ENCODE measurements at places on chromosomes 12 and 14. TPM values are rescaled to one million over a fixed set of nuclear protein-coding genes. Genes with fewer than 3 reads are reported as not detected.

Gene SLC8A3
- total RNA-seq: 0.22 TPM

Gene SYCP3
- total RNA-seq: 0.39 TPM

DNA sequence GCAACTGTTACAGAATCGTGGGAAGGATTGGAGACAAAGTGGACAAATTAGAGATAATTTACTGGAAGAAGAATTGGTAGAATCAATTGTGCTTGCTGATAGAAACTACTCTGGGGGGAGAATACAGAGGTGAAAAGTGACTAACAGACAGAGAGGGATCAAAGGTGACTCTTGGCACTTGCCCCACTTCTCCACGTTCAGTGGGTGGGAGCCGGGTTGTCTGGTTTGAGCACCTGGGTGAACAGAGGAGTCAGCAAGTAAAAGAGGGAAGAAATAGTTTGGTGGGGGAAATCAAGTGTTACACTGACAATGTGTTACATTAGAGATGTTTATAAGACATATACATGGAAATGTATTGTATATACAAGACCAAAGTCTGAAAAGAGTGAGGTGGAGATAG lies 69.1 kb downstream of the PPP2R5E start:
- no peak for DNase-seq
- H3K4me1 ChIP-seq: peaks cover 26% of the 10 kb centered on the region
- H3K4me3 ChIP-seq: no peak overlapping the region
- H3K27ac ChIP-seq: no peak overlapping the region
- H3K36me3 ChIP-seq: no peaks in the 10 kb centered on the region

Gene WASHC3
- 49.6 TPM for total RNA-seq

Gene EPYC
- not detected for total RNA-seq

- H3K4me3 ChIP-seq: no peak overlapping the region
- no peaks in the 10 kb centered on the region for H3K36me3 ChIP-seq
- no peak overlapping the region for H3K27ac ChIP-seq
- H3K27me3 ChIP-seq: no peaks in the 10 kb centered on the region
- DNase-seq: no peak
Observed at GRCh38 chr12:124413401-124413800, 118.5 kb downstream of the RFLNA start.

- H3K4me1 ChIP-seq: no peaks in the 10 kb centered on the region
- DNase-seq: no peak
- H3K27me3 ChIP-seq: no peaks in the 10 kb centered on the region
- no peak overlapping the region for H3K27ac ChIP-seq
Observed at GRCh38 chr12:30622509-30622908, 73.2 kb downstream of the IPO8 start.

- peaks cover 6% of the 10 kb centered on the region for H3K4me1 ChIP-seq
- peaks cover 7% of the 10 kb centered on the region for H3K27me3 ChIP-seq
- peak overlapping the region; percentile 63 for H3K27ac ChIP-seq
Observed at GRCh38 chr12:127165567-127166392, 1101.2 kb upstream of the TMEM132C start.

Gene TBX5
- total RNA-seq: not detected

Gene ZDHHC22
- not detected for total RNA-seq

Gene CYP27B1
- 1.1 TPM for total RNA-seq

DNA sequence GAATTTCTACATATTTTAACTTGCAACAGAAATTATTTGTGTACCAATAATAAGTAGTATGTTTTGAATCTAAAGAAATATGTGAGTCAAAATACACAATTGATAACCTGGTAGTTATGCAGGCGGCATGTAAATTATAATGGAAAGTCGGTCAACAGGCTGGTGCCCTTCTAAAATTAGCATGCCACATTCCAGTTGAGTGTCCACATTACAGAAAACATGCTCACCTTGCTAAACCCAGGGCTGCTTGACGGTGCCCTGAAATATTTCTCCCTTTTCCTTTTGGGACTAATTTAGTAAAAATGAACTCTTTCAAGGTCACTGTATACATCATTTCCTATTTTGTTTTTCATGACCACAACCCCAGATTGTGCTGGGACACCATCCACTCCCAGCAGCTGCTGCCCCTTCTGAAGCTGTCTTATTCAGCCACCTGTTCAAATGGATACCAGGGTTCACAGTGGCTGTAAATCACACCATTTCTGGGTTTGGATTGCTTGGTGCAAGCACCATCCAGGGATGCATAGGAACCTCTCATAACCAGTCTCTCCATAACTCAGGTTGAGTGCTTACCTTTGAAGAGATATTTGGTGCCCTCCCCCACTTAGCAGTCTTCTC lies 110.6 kb downstream of the ANO6 start:
- no peak for DNase-seq
- H3K27me3 ChIP-seq: no peaks in the 10 kb centered on the region
- H3K27ac ChIP-seq: no peak overlapping the region
- no peak overlapping the region for H3K4me3 ChIP-seq

Gene PRPH
- 1.3 TPM for total RNA-seq

- H3K4me3 ChIP-seq: peak overlapping the region; percentile 84
- DNase-seq: no peak
- H3K4me1 ChIP-seq: peaks cover 59% of the 10 kb centered on the region
- peaks cover 22% of the 10 kb centered on the region for H3K36me3 ChIP-seq
Observed at GRCh38 chr12:53078425-53079225, 565 bp downstream of the SPRYD3 start.

DNA sequence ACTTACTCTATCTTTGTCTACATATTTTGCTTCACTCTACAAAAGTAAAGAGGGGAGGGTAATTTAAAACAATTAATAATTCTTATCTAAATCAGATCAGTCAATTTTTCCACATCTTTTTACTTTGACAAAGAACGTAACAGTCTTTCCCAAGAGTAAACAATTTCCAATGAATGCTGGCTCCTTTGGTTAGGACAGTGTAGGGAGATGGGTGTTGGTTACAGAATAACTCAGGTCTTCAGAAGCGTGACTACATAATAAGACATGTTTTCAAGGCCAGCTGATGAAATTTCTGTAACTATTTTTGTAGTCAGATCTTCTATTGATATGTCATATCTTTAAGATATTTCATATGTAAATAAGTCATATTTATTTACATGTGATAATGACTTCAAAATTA lies 183.0 kb upstream of the CAND1 start:
- H3K4me1 ChIP-seq: no peaks in the 10 kb centered on the region
- no peaks in the 10 kb centered on the region for H3K36me3 ChIP-seq
- no peak overlapping the region for H3K4me3 ChIP-seq
- no peak overlapping the region for H3K27ac ChIP-seq
- DNase-seq: no peak
